Right renal cortex interstitium (tissue), 3 donors: ENCODE measurements at places on chromosomes 11 and 22. TPM values are rescaled to one million over a fixed set of nuclear protein-coding genes. Genes with fewer than 3 reads are reported as not detected.

GRCh38 chr11:43933608-43934551 is 8.6 kb upstream of the C11orf96 start:
- no peak for DNase-seq

- no peak for DNase-seq
These were observed 5.3 kb upstream of the NAA40 start for GRCh38 chr11:63933459-63933858.

- DNase-seq: no peak
These were observed 204.4 kb upstream of the ANO5 start for GRCh38 chr11:21988477-21988876.

DNA sequence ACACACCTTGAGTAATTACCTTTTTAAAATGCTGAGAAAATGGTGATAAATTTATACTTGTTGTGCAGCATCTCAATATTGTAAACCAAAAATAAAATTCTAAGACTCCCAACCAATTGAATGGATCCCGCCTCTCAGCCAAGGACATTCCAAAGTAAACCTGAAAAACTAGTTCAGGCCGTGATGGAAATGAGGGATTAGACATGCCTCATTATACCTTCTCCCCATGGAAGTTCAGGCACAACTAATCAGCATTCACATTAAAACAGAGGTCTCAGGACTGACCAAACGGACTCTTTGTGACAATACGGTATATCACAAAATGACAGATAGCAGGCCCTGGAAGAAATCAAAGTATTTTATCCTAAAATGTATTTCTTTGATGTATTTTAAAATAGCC is 907.4 kb upstream of the RAG2 start:
- DNase-seq: no peak

DNA sequence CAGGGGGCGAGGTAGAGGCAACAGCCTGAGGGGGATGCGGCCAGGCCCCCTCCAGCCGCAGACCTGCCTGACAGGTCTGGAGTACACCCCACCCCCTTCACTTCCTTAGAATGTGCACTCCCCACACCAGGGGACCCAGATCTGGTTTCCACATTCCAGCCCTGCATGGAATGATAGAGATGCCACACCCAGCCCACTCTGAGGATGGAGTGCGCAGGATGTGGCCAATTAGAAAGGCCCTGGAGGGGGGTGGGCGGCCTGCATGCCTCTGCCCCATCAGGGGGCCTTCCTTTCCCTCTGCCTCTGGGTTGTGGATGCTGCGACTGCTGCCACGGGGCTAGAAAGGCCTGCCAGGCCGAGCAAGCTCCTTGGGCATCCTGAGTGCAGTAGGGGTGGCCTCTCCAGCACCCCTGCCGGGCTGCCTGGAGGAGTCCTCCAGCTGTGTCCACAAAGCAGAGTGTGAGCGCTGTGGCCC is 28.2 kb upstream of the MGAT3 start:
- no peak for DNase-seq

GRCh38 chr11:113247966-113248365 is 66.4 kb upstream of the TTC12 start:
- DNase-seq: no peak

- no peak for DNase-seq
These were observed 38.3 kb downstream of the PISD start for GRCh38 chr22:31623592-31624304.

DNA sequence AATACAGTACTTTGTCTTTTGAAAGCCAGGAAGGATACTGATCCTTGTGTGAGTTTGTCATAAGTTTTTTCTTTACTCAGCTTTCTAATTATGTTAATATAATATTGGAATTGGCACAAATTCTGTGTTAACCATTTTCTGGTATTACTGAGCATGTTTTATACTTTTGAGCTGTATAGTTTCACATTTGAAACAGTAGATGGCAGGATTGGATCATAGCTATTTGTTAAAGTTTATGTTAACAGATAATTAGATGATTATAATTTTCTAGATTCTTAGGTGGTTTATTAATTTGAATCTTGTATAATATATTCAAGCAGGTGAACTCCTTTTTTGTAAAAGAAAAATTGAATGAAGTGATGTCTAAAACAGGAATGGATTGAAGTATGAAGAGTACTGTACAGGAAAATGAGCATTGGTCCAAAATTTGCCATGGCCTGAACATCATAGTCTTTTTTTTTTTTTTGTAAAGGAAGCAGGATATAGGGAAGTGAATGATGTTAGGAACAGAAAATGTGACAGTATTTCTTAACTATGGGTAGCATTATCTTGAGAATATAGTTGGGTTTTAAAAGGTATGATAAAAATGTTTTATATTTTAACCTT is 102.0 kb downstream of the CYP2R1 start:
- no peak for DNase-seq

GRCh38 chr11:96019810-96020747 is 96.2 kb upstream of the MTMR2 start:
- no peak for DNase-seq

DNA sequence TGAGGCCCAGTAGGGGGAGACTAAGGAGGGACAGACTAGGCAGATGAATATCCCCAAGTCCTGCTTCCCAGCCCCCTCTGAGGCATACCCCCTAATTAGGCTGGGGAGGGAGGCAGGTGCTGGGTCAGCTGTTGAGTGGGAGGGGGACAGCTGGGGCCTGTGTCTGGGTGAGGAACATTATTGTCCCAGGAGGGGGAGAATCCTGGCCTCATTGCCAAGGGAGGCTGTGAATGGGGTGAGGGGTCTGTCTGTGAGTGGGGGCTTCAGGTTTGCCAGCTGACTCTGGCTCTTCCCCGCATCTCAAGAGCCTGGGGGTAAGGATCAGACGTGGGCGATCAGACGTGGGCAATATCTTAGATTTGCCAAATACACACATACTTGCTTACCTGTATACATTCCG is 2.1 kb downstream of the INPPL1 start:
- no peak for DNase-seq

DNA sequence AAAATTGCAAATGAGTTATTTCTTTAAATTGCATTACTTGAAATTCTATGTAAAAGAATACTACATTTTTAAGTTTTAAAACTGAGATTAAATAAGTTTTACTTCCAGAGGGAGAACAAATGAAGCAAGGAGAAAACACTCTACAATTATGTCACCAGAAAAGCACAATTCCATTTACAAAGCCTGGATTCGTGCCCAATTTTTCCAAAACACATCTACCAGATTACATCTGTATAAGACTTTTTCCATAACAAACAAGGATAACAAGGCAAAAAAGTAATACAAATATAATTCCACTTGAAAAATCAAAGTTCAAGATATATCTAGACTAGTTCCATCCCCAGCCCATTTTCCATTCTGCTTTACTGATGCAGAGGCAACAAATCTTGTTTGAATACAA is 40.5 kb downstream of the MTMR2 start:
- no peak for DNase-seq

DNA sequence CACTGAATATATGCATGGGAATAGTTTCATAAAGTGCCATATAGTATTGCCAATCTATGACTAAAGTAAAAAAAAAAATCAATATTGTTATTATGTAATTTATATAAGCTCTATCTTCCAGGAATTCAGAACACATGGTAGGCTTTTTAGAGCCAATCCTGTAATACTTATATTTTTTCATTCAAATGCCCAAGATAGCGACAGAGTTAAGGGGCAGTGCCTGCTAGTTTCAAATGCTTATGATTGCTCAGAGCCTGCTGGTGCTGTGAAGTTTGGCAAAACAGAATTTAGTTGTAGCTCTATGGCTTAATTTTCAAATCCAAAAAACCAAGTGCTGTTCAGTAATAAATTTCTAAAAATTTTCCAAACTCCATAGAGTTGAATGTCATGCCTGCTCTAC is 39.0 kb upstream of the BLID start:
- no peak for DNase-seq

- DNase-seq: no peak
These were observed 42.5 kb upstream of the DEUP1 start for GRCh38 chr11:93288079-93288478.

Gene PLAAT5
- polyA plus RNA-seq: 0.42 TPM

Gene ACTN3
- polyA plus RNA-seq: 0.40 TPM

Gene DDI1
- not detected for polyA plus RNA-seq

Gene SCGB1A1
- polyA plus RNA-seq: not detected

Gene MS4A12
- polyA plus RNA-seq: not detected
